ENCODE measurements at places on chromosomes 7 and 10. TPM values are rescaled to one million over a fixed set of nuclear protein-coding genes. Genes with fewer than 3 reads are reported as not detected.

GRCh38 chr7:38294926-38295325 lies 21.5 kb upstream of the TARP start:
- no peak overlapping the region for H3K27ac ChIP-seq
- DNase-seq = no peak
- H3K27me3 ChIP-seq = no peaks in the 10 kb centered on the region
- H3K4me3 ChIP-seq = no peak overlapping the region
- H3K36me3 ChIP-seq = no peaks in the 10 kb centered on the region
- H3K4me1 ChIP-seq = no peaks in the 10 kb centered on the region

Gene ZNF503
- total RNA-seq = 0.38 TPM

Gene CHAT
- total RNA-seq = not detected

- H3K27ac ChIP-seq = no peak overlapping the region
- no peaks in the 10 kb centered on the region for H3K36me3 ChIP-seq
- no peak overlapping the region for H3K4me3 ChIP-seq
- no peaks in the 10 kb centered on the region for H3K27me3 ChIP-seq
- H3K4me1 ChIP-seq = peaks cover 14% of the 10 kb centered on the region
Measured at GRCh38 chr7:28168393-28169158, 12.0 kb downstream of the JAZF1 start.

Gene GBX1
- not detected for total RNA-seq

GRCh38 chr10:101903827-101904550 lies 60.4 kb upstream of the KCNIP2 start:
- no peaks in the 10 kb centered on the region for H3K27me3 ChIP-seq
- H3K4me1 ChIP-seq = peaks cover 8% of the 10 kb centered on the region
- peak; percentile 16 for DNase-seq
- no peak overlapping the region for H3K27ac ChIP-seq

- no peak overlapping the region for H3K4me3 ChIP-seq
- H3K36me3 ChIP-seq = peaks cover 8% of the 10 kb centered on the region
- no peak overlapping the region for H3K27ac ChIP-seq
- H3K27me3 ChIP-seq = peaks cover 9% of the 10 kb centered on the region
Measured at GRCh38 chr10:125708971-125709503, 10.5 kb upstream of the EDRF1 start.

- H3K4me1 ChIP-seq = no peaks in the 10 kb centered on the region
- H3K27ac ChIP-seq = no peak overlapping the region
- no peaks in the 10 kb centered on the region for H3K36me3 ChIP-seq
- H3K4me3 ChIP-seq = no peak overlapping the region
Measured at GRCh38 chr10:13399236-13399635, 51.1 kb upstream of the SEPHS1 start.

- no peaks in the 10 kb centered on the region for H3K4me1 ChIP-seq
- no peak overlapping the region for H3K27ac ChIP-seq
- H3K36me3 ChIP-seq = no peaks in the 10 kb centered on the region
- H3K27me3 ChIP-seq = no peaks in the 10 kb centered on the region
- no peak for DNase-seq
Measured at GRCh38 chr7:129103561-129104324, 40.8 kb upstream of the TSPAN33 start.

DNA sequence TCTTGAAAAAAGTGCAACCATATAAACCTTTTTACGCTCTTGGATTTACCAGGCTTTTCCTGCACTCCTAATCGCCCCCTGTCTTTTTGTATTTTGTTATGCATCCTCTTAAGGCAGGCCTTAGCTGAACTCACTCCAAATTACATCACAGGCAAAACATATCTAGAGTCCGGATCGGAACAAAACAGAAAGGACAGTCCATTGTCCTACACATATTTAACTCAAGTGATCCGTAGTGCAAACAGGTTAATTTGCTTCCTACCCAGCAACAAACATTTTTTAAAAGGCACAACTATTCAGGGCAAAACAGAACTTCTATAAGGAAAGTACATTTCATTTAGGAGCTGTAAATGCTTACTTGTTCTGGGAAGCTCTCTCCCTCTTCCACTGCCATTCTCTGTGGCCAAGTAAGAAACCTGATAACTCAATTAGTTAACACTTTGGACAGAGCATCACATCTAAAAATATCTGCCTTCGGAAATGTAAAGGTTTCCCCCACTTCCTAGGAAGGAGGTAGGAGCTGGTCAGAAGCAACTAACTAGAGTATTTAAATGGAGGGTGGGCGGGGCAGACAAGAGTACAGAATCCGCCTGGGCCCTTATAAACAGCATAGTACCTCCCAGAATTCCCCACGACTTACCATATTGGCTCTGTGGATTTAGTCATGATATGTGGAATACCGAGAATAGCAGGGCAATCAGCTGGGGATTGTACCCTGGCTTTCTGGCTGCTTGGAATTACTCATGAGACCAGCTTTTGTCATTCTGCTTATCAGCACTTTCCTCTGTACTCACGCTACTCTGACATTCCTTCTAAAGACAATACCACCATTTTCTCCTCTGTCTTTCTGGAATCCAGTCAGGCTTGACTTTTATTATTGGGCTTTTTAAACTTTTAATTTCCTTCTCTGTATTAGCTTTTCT lies 89.5 kb downstream of the ANK3 start:
- no peak overlapping the region for H3K27ac ChIP-seq
- peaks cover 4% of the 10 kb centered on the region for H3K4me1 ChIP-seq
- DNase-seq = no peak
- H3K27me3 ChIP-seq = no peaks in the 10 kb centered on the region
- no peak overlapping the region for H3K4me3 ChIP-seq

Gene CDH23
- 2.6 TPM for total RNA-seq

- H3K36me3 ChIP-seq = no peaks in the 10 kb centered on the region
- peaks cover 9% of the 10 kb centered on the region for H3K27me3 ChIP-seq
Measured at GRCh38 chr10:47335906-47336305, 12.3 kb upstream of the RBP3 start.

Gene EGR2
- 68.2 TPM for total RNA-seq

GRCh38 chr10:101663097-101663496 lies 31.9 kb downstream of the FBXW4 start:
- DNase-seq = no peak
- H3K27me3 ChIP-seq = no peaks in the 10 kb centered on the region
- H3K4me3 ChIP-seq = no peak overlapping the region
- no peak overlapping the region for H3K27ac ChIP-seq

- H3K27ac ChIP-seq = peak overlapping the region; percentile 9
- peaks cover 1% of the 10 kb centered on the region for H3K27me3 ChIP-seq
Measured at GRCh38 chr7:45136106-45137060, 21.2 kb upstream of the RAMP3 start.

DNA sequence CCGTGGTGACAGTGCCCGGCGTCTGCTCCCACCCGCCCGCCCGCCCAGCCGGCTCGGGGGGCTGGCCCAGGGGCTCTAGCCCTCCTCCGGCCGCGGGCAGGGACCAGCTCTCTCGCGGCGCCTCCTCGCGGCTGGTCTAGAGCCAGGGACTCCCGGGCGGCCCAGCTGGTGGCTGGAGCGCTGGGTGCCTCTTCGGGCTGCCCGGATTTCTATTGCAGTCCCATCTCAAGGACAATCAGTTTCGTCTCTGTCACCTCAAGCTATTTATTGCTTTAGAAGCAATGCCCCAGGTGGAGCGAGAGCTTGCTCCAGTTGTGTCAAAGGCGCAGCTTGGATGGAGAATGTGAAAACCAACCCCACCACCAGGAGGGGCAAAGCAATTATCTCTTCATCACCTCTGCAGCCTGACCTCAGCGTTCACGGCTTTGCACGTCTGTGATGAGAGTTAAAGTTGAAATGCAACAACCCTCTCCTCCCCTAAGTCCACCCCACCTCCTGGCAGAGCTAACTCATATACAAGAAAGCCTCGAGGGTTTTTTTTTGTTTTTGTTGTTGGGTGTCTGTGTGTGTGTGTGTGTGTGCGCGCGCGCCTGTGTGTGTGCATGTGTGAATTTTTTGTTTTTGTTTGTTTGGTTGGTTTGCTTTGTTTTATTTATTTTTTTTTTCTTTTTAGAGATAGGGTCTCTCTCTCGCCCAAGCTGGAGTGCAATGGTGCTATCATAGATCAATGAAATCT lies at the start of gene ITGA8:
Gene ITGA8 (minus strand): TSS at position 24 of the 736 bp plus-strand sequence. CDS start 151 bp downstream, outside the sequence.
- H3K36me3 ChIP-seq = no peaks in the 10 kb centered on the region
- no peak within 1 kb of the TSS for H3K4me3 ChIP-seq
- peaks cover 5% of the 10 kb centered on the region for H3K4me1 ChIP-seq
- peaks cover 35% of the 10 kb centered on the region for H3K27me3 ChIP-seq
- DNase-seq = no peak
- H3K27ac ChIP-seq = no peak within 1 kb of the TSS

DNA sequence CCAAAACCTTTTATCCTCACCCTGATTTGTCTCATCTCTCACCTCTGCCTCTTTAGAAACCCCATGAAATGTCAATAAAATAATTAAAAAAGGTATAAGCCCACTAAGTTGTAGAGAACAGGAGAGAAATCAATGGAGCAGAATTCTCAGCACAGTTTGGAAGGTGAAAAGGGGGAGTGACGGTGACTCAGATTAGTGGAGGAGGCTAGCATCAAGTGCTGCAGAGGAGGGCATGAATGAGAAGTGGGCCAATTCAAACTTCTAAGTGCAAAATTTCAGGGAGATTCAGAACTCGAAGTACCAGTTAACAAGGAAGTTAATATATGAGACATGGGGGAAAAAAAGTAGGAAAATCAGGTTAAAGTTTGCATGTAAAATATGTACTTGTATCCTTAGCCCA lies 34.9 kb upstream of the ETV1 start:
- H3K36me3 ChIP-seq = no peaks in the 10 kb centered on the region
- H3K27me3 ChIP-seq = no peaks in the 10 kb centered on the region
- no peak for DNase-seq
- no peak overlapping the region for H3K27ac ChIP-seq
- no peaks in the 10 kb centered on the region for H3K4me1 ChIP-seq

Gene XRCC2
- total RNA-seq = 13.6 TPM

Gene LRRC18
- total RNA-seq = not detected

Gene CDNF
- 1.6 TPM for total RNA-seq

Gene STEAP4
- not detected for total RNA-seq

Gene DUSP5
- total RNA-seq = 176 TPM

Gene CACNB2
- total RNA-seq = not detected

- no peak overlapping the region for H3K4me3 ChIP-seq
- H3K27me3 ChIP-seq = no peaks in the 10 kb centered on the region
- DNase-seq = no peak
- H3K27ac ChIP-seq = no peak overlapping the region
Measured at GRCh38 chr10:90417029-90417428, 440.8 kb downstream of the HTR7 start.

DNA sequence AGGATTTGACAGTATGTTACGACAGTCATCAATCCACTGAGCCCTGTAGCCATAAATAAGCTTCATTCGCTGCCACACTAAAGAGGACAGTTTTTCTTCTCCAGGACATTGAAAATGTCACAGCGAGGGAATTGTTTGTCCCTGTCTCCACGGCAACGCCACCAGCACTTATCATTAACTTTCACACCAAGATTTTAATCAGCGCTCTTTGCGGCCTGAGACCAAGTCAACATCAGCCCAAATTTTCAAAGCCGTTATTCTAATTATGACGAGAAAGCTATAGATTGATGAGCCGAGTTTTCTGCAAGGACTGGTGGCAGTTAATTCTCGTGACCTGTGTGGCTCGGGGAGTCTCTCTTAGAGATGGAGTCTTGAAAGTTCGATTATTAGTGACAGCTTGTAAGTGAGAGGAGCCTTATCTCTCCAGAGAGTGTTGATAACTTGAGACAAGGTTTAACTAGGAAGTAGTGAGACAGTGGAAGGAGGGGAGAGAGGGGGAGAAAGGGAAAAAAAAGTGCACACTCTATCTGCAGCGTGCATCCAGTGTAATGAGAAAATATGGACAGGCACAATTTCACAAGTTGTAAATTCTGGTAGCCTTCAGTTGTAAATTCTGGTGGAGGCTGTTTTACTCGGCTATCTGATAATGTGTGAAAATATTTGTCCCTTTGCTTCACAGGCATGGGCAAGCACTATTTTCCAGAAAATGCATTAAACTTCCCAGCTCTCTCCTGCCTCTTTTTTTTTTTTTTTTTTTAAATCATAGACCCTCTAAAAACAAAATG lies 473.3 kb downstream of the LRMDA start:
- H3K27ac ChIP-seq = no peak overlapping the region
- H3K4me3 ChIP-seq = no peak overlapping the region

GRCh38 chr10:12561307-12561706 lies 212.0 kb downstream of the CAMK1D start:
- no peak for DNase-seq
- no peaks in the 10 kb centered on the region for H3K27me3 ChIP-seq
- H3K27ac ChIP-seq = no peak overlapping the region
- peaks cover 17% of the 10 kb centered on the region for H3K4me1 ChIP-seq

GRCh38 chr7:115868369-115868768 lies 162.2 kb downstream of the TFEC start:
- H3K4me1 ChIP-seq = no peaks in the 10 kb centered on the region
- H3K4me3 ChIP-seq = no peak overlapping the region
- no peaks in the 10 kb centered on the region for H3K27me3 ChIP-seq

Gene CDHR3
- 0.85 TPM for total RNA-seq

- H3K4me1 ChIP-seq = peaks cover 97% of the 10 kb centered on the region
- H3K4me3 ChIP-seq = peak overlapping the region; percentile 66
- peaks cover 47% of the 10 kb centered on the region for H3K36me3 ChIP-seq
- H3K27ac ChIP-seq = peak overlapping the region; percentile 93
- no peaks in the 10 kb centered on the region for H3K27me3 ChIP-seq
Measured at GRCh38 chr10:11236234-11236633, 218.6 kb downstream of the CELF2 start.

Gene MRPS17
- total RNA-seq = 22.3 TPM

Gene FOXI2
- not detected for total RNA-seq

DNA sequence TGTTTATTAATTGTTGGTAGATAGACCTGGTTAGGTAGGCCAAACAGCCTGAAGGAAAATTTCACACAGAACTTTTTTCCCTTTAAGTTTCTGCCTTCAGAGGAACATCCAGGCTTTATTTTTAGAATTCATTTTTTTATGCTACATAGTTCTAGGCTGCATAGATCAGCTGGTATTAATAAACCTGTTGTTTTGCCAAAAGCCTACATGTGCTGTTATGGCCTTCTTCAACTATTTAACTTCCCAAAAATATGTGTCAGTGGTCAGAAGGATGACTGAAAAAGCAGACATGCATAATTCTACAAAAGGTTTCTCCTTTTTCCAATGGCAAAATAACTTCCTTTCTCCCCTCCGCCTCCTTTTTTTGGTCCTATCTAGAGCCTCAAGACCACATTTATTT lies 303.0 kb upstream of the DKK1 start:
- no peaks in the 10 kb centered on the region for H3K4me1 ChIP-seq
- no peak overlapping the region for H3K27ac ChIP-seq
- DNase-seq = no peak
- H3K4me3 ChIP-seq = no peak overlapping the region
- H3K27me3 ChIP-seq = no peaks in the 10 kb centered on the region

- no peak overlapping the region for H3K4me3 ChIP-seq
- no peak for DNase-seq
- H3K4me1 ChIP-seq = no peaks in the 10 kb centered on the region
- H3K27me3 ChIP-seq = no peaks in the 10 kb centered on the region
- H3K36me3 ChIP-seq = no peaks in the 10 kb centered on the region
- H3K27ac ChIP-seq = no peak overlapping the region
Measured at GRCh38 chr7:80883154-80884025, 35.5 kb downstream of the SEMA3C start.

Gene POLR2J3
- total RNA-seq = 19.2 TPM

- peaks cover 25% of the 10 kb centered on the region for H3K27me3 ChIP-seq
- H3K4me1 ChIP-seq = no peaks in the 10 kb centered on the region
- H3K36me3 ChIP-seq = no peaks in the 10 kb centered on the region
- H3K4me3 ChIP-seq = no peak overlapping the region
- DNase-seq = no peak
Measured at GRCh38 chr7:88230646-88231045, 10.8 kb upstream of the SRI start.

- no peak overlapping the region for H3K4me3 ChIP-seq
- no peak overlapping the region for H3K27ac ChIP-seq
- DNase-seq = no peak
- peaks cover 23% of the 10 kb centered on the region for H3K4me1 ChIP-seq
Measured at GRCh38 chr10:17058093-17058492, 71.5 kb downstream of the CUBN start.

- H3K4me3 ChIP-seq = no peak overlapping the region
- no peak overlapping the region for H3K27ac ChIP-seq
- no peak for DNase-seq
Measured at GRCh38 chr10:33164060-33164709, 170.3 kb downstream of the NRP1 start.

Gene SORCS1
- total RNA-seq = not detected

Gene CCL24
- total RNA-seq = not detected

Measured in activated CD4-positive, alpha-beta memory T cell treated with anti-CD3 and anti-CD28 coated beads for 36 hours (primary cell).